ENCODE measurements at places on chromosomes 3 and 15. TPM values are rescaled to one million over a fixed set of nuclear protein-coding genes. Genes with fewer than 3 reads are reported as not detected.

The ADIPOQ gene
- not detected for total RNA-seq

The SLC24A1 gene
- 15.8 TPM for total RNA-seq

The DAZL gene
- not detected for total RNA-seq

The RPN1 gene
- 228 TPM for total RNA-seq
